ENCODE measurements at places on chromosomes 16 and 17.

GRCh38 chr17:46190763-46191162, 2.5 kb downstream of the KANSL1 start:
- no peak for DNase-seq

GRCh38 chr16:49194537-49195236, 87.0 kb downstream of the CBLN1 start:
- DNase-seq = no peak

GRCh38 chr16:53478965-53479364, 24.0 kb downstream of the AKTIP start:
- no peak for DNase-seq

- DNase-seq = no peak
Measured at GRCh38 chr17:1256699-1257098, 13.5 kb upstream of the BHLHA9 start.

GRCh38 chr17:38729886-38730525, at the start of gene CISD3:
TSS of gene CISD3 (plus strand) at chr17:38730341. CDS start at chr17:38730359, 18 bp downstream.
- peak; percentile 86 for DNase-seq

- DNase-seq = no peak
Measured at GRCh38 chr16:8611886-8612600, 9.5 kb upstream of the METTL22 start.

DNA sequence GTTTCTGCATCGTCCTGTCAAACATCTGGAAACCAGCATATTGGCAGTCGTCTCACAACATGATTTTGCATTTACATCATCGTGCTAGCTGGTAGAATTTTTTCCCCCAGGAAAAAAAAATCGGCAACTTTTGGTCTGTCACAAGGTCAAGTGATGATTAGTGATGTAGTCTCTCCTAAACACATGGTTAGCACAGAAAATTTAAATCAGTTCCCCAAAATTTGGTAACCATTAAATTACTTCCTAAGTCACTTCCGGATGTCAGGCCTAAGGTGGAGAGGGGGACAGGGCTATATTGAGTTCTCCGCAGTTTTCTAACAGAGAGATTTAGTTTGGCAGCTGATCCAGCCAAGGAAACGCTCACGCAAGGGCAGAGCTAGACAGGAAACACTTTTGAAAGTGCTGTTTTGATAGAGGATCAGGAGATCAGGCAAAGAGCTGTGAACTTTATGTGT, 271.0 kb upstream of the TBX2 start:
- DNase-seq = no peak
